Memory B cell (primary cell): ENCODE measurements at places on chromosomes 16 and 17.
A peak's percentile ranks its signal among the peaks of the same experiment; 100 is the strongest.

DNA sequence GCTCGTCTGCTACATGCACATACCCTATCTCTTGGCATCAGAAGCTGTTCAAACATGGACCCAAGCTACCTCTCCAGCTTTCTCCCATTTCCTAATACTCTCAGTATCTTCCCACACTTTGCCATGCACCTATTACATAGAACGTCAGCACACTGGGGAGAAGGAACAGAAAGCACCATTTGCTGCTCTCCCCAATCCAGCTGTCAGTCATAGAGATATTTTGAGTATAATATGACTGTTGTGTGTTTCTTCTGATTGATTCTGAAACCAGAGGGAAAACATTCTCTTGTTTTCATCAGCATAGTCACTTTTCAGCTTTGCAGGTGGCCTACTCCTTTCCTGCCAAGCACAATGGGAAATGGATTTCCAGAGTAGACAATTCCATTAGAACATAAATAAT is 107.1 kb downstream of the ADAMTS18 start:
- no peaks in the 10 kb centered on the region for H3K4me1 ChIP-seq
- no peaks in the 10 kb centered on the region for H3K36me3 ChIP-seq
- peaks cover 6% of the 10 kb centered on the region for H3K27me3 ChIP-seq
- no peak overlapping the region for H3K4me3 ChIP-seq

DNA sequence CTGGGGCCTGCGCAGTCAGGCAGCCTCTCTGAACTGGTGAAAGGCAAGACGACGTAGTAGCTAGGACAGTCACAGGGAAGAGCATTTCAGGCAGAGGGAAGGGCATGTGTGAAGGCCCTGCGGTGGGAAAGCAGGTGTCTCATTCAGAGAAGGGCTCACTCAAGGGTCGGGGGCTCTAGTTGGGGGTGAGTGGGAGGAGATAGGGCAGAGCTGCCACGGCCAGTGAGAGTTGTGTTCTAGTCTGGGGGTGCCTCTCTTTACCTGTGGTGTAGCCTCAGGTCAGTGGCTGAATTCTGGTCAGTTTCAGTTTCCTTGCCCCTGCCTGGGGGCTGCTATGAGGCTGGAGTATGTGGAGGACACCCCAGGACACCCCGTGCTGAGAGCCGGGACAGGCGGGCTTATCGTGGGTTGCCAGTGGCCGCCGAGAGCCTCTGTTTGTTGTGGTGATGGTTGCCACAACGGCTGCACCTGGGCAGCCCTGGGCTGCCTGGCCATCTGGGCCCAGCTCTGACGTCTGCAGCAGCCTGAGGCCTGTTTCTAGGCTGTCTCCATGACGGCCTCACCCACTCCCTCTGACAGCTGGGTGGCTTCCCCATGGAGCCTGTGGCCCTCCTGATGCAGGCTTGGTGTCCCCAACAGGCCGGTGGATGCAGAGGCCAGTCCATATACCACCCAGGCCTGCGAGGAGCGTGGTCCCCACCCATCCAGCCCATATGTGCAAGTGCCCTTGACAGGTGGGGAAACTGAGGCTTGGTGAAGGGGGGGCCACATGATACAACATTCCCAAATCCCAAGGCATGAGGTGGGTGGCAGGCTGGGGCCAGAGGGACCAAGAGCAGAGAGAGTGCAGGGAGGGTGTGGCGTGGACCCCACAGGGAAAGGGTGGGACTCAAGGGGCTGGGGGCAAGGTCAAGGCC is 10.8 kb downstream of the MAP2K3 start:
- H3K27me3 ChIP-seq, result no peaks in the 10 kb centered on the region
- H3K4me3 ChIP-seq, result no peak overlapping the region
- DNase-seq, result no peak
- peaks cover 26% of the 10 kb centered on the region for H3K4me1 ChIP-seq

DNA sequence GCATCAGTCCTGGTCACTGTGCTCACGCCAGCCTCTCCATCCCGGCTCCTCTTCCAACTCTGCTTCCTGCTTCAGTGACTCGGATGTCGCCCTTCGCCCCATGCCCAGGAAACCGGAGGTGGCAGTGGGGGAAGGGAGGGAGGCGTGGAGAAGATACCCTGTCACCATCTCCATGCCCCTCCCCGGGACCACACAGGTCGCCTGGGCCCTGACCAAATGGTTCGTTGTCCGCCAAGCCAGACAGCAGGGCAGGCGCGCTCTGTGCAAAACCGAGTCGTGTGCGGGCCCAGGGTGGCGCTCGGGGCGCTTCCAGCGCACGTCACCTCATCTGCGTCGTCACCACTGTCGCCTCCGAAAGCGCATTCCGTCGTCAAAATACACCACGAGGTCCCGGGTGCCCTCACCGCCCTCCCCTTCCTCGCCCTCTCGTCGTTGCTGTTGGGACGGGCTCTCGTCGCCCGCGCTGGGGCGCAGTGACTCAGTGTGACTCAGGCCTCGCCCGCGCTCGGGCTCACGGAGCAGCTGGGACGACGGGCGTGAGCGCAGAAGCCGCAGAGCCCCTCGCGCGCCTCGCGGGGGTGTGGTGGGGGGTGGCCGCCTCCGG is 39.2 kb downstream of the ZNF778 start:
- H3K27me3 ChIP-seq, result peaks cover 16% of the 10 kb centered on the region
- peaks cover 8% of the 10 kb centered on the region for H3K4me1 ChIP-seq
- no peak for DNase-seq
- H3K36me3 ChIP-seq, result no peaks in the 10 kb centered on the region
- no peak overlapping the region for H3K27ac ChIP-seq
- peak overlapping the region; percentile 43 for H3K4me3 ChIP-seq

- peak overlapping the region; percentile 98 for H3K27ac ChIP-seq
- peak; percentile 89 for DNase-seq
- H3K4me3 ChIP-seq, result peak overlapping the region; percentile 98
Measured at GRCh38 chr17:4143563-4144421, 795 bp downstream of the CYB5D2 start.

- H3K4me1 ChIP-seq, result peaks cover 24% of the 10 kb centered on the region
- peaks cover 4% of the 10 kb centered on the region for H3K36me3 ChIP-seq
- no peaks in the 10 kb centered on the region for H3K27me3 ChIP-seq
Measured at GRCh38 chr17:44071198-44071520, 624 bp downstream of the G6PC3 start.

DNA sequence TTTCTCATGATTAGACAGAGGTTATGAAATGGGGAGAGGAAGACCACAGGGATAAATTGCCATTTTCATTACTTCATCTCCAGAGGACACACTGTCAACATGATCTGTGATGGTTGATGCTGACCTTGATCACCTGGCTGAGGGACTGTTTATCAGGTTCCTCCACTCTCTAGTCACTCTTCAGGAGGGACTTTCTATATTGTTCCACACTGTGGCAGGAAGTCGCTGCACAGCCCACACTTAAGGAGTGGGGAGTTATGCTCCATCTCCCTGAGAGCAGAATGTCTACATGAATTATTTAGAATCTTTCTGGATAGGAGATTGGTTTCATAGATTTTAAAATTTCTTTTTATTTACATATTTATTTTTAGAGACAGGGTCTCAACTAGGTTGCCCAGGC is 46.7 kb downstream of the CYB5B start:
- H3K36me3 ChIP-seq, result no peaks in the 10 kb centered on the region
- DNase-seq, result no peak
- H3K27ac ChIP-seq, result no peak overlapping the region

DNA sequence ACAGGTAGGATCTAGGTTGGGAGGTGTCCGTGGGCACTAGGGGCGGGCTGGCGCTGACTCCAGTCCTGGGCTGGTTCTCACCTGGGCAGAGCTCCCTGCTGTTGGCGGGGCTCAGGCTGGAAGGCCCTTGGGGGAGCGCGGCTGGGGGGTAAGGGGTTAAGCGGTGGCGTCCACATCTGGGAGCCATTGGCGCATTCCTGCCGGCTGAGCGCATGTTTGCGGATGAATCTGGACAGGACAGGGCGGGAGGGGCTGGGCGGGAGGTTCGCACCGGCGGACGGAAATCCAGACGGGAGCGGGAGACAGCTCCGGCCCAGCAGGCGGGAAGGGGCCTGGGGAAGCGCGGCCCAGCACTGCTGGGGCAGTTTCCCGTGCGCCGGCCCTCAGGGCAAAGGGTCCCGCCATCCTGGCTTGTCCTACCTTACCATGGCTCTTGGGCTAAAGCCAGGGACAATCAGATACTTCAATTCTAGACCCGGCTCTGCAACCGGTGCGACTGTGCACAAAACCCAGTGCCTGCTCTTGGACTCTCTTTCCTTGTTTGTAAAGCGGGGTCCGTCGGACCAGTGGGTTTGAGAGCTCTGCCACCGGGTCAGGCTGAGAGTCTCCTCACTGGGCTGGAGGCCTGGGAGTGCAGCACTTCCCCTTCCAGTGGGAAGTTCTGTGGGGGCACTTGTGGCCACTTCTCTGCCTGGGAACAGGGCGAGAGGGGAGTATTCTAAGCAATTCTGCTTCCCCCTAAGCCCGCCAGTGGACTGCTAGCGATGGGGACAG is 7.8 kb downstream of the RARA start:
- peaks cover 58% of the 10 kb centered on the region for H3K4me1 ChIP-seq
- H3K36me3 ChIP-seq, result no peaks in the 10 kb centered on the region
- H3K4me3 ChIP-seq, result peak overlapping the region; percentile 86
- no peak for DNase-seq

GRCh38 chr17:58352596-58353388 is 791 bp upstream of the SUPT4H1 start:
- H3K27ac ChIP-seq, result peak overlapping the region; percentile 97
- H3K27me3 ChIP-seq, result no peaks in the 10 kb centered on the region
- peak overlapping the region; percentile 99 for H3K4me3 ChIP-seq
- peaks cover 12% of the 10 kb centered on the region for H3K36me3 ChIP-seq
- no peak for DNase-seq
- peaks cover 26% of the 10 kb centered on the region for H3K4me1 ChIP-seq

DNA sequence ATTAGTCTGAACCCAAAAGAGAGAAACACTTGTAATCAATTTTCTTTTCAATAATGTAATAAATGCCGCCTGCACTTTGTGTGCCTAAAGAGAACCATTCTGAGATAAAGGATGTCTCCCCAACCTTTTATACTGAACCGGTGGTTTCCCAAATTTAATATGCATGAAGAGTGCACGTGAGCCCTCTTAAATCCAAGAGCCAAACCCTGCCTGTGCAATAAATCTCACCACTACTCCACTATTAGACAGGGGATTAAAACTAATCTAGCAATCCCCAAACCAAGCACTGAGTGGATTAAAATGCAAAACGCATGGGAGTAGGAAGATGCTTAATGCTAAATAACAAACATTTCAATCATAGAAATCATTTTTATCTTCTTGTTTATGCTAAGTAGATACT is 351.0 kb upstream of the PSMD7 start:
- H3K4me1 ChIP-seq, result no peaks in the 10 kb centered on the region
- H3K4me3 ChIP-seq, result no peak overlapping the region
- no peak overlapping the region for H3K27ac ChIP-seq

GRCh38 chr16:82481455-82481854 is 145.3 kb upstream of the CDH13 start:
- H3K4me1 ChIP-seq, result no peaks in the 10 kb centered on the region
- DNase-seq, result no peak
- H3K36me3 ChIP-seq, result no peaks in the 10 kb centered on the region
- H3K4me3 ChIP-seq, result no peak overlapping the region

DNA sequence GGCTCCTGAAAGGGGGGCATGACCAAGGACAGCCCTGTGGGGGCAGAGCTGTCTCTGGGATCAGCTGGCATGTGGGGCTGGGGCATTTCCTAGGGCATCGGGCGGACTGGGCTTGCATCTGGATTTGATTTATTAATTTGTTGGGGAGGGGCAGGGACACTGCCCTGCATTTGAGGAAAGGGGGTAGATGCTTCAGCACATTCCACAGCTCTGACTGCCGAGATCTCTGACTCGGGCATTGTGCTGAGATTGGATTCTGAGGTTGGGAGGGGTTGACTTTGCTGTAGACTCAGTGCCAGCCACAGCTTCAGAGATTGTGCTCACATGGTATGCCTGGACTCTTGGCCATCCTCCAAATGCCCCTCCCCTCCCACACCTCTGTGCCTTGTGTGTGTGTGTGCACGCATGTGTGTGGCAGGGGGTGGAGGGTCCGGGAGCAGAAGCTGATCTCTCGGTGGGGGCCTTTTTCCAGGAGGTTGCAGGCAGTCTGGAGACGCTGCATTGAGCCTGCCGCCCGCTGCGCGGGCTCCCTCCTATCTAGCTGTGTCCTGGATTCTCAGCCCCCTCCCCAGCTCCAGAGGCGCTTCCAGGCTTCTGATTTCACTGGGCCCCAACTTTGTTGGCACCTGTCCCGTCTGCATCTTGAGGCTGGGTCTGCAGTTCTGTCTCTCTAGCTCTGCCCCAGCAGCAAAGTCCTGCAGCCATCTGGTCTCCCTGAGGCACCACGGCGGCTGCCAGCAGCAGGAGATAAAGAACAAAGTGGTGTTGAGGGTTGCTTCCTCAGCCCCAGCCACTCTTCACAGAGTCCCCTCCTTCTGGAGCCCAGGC is 14.9 kb downstream of the IGFBP4 start:
- no peaks in the 10 kb centered on the region for H3K36me3 ChIP-seq
- no peak for DNase-seq
- no peak overlapping the region for H3K4me3 ChIP-seq
- no peaks in the 10 kb centered on the region for H3K4me1 ChIP-seq
- H3K27me3 ChIP-seq, result no peaks in the 10 kb centered on the region

- no peak overlapping the region for H3K4me3 ChIP-seq
- H3K27me3 ChIP-seq, result peaks cover 3% of the 10 kb centered on the region
- H3K36me3 ChIP-seq, result no peaks in the 10 kb centered on the region
Measured at GRCh38 chr16:69481901-69482341, 57.5 kb downstream of the CYB5B start.

DNA sequence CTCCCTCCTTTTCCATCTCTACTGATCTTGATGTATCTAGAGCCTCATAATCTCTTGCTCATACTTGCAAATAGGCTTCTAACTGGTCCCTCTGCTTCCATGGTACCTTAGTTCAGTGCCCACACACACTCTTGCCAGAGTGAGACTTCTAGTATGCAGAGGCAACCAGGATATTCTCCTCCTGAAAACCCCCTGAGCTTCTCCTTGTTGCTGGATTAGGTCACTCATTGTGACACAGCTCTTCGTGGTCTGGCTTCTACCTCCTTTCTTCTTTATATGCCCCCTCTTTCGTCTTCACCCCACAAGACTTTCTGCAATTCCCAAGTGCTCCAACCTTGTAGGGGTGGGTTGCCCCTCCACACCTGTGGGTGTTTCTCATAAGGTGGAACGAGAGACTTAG is 2.5 kb upstream of the FAM20A start:
- DNase-seq, result no peak
- H3K4me3 ChIP-seq, result no peak overlapping the region
- H3K27me3 ChIP-seq, result peaks cover 22% of the 10 kb centered on the region

- no peaks in the 10 kb centered on the region for H3K27me3 ChIP-seq
- peaks cover 36% of the 10 kb centered on the region for H3K36me3 ChIP-seq
- H3K4me3 ChIP-seq, result no peak overlapping the region
- no peak for DNase-seq
- peak overlapping the region; percentile 40 for H3K27ac ChIP-seq
Measured at GRCh38 chr17:30263552-30264333, 28.0 kb downstream of the BLMH start.

GRCh38 chr16:21283521-21284289 is 5.6 kb upstream of the CRYM start:
- peaks cover 20% of the 10 kb centered on the region for H3K27me3 ChIP-seq
- peaks cover 12% of the 10 kb centered on the region for H3K4me1 ChIP-seq
- peaks cover 2% of the 10 kb centered on the region for H3K36me3 ChIP-seq
- peak overlapping the region; percentile 79 for H3K4me3 ChIP-seq
- peak; percentile 44 for DNase-seq

DNA sequence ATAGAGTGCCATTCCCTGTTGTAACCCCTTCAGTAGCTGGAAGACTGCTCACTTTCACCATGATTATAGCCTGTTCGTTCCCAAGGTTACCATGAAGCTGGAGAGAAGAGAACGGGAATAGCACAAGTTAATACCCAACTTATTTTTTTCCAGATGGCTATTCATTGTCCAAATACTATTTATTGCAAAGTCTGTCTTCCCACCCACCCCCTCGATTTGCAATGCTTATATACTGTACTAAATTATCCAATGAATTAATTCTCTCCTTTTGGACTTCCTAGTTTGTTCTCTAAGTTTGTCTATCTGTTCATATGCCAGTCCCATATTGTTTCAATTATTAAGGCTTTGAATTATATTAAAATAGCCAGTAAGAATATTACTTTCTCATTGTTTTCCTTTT is 231.0 kb downstream of the RAB11FIP4 start:
- no peaks in the 10 kb centered on the region for H3K4me1 ChIP-seq
- peaks cover 7% of the 10 kb centered on the region for H3K36me3 ChIP-seq
- no peak for DNase-seq
- H3K27ac ChIP-seq, result no peak overlapping the region
